ENCODE measurements at places on chromosomes 3 and 15.

DNA sequence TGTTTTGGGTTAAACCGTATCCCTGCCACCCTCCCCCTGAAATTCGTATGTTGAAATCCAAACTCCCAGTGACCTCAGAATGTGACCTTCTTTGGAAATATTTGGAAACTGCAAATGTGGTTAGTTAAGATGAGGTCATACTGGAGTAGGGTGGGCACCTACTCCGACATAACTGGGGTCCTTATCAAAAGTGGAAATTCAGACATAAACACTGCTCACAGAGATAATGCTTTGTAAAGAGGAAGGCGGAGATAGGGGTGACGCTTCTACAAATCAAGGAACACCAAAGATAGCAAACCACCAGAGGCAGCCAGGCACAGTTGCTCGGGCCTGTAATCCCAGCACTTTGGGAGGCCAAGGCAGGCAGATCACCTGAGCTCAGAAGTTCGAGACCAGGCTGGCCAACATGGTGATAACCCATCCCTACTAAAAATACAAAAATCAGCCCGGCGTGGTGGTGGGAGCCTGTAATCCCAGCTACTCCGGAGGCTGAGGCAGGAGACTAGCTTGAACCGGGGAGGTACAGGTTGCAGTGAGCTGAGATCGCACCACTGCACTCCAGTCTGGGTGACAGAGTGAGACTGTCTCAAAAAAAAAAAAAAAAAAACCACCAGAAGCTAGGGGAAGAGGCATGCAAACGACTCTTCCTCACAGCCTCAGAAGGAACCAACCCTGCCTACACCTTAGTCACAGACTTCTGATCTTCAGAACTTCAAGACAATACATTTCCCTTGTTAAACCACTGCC is 51.1 kb upstream of the CHD2 start:
- DNase-seq: no peak

- DNase-seq: no peak
These were observed 301.4 kb downstream of the RBMS3 start for GRCh38 chr3:29582273-29582672.

DNA sequence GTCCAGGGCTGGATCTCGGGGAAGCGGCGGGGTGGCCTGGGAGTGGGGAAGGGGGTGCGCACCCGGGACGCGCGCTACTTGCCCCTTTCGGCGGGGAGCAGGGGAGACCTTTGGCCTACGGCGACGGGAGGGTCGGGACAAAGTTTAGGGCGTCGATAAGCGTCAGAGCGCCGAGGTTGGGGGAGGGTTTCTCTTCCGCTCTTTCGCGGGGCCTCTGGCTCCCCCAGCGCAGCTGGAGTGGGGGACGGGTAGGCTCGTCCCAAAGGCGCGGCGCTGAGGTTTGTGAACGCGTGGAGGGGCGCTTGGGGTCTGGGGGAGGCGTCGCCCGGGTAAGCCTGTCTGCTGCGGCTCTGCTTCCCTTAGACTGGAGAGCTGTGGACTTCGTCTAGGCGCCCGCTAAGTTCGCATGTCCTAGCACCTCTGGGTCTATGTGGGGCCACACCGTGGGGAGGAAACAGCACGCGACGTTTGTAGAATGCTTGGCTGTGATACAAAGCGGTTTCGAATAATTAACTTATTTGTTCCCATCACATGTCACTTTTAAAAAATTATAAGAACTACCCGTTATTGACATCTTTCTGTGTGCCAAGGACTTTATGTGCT is 527 bp downstream of the B2M start:
- no peak for DNase-seq

GRCh38 chr3:14458434-14459275 is 56.2 kb downstream of the SLC6A6 start:
- no peak for DNase-seq

GRCh38 chr15:22878103-22878502 is 39.6 kb downstream of the NIPA2 start:
- no peak for DNase-seq

DNA sequence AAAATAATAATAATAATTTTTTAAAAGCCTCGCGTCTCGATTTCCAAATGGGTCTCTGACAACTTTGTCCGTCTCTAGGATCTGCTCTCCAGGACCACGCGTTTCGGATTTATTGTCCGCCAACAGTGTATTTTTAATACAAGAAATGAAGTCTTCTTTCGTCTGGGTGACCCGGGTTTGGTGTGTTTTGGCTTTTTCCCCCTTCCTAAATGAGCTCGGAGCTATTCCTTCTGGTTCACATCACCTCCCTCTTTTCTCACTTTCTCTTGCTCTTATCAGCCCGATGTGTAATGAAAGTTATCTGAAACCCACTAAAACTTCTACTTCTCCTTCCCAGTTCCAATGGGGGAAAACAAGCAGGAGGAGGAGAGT is 516.7 kb downstream of the MECOM start:
- DNase-seq: no peak

DNA sequence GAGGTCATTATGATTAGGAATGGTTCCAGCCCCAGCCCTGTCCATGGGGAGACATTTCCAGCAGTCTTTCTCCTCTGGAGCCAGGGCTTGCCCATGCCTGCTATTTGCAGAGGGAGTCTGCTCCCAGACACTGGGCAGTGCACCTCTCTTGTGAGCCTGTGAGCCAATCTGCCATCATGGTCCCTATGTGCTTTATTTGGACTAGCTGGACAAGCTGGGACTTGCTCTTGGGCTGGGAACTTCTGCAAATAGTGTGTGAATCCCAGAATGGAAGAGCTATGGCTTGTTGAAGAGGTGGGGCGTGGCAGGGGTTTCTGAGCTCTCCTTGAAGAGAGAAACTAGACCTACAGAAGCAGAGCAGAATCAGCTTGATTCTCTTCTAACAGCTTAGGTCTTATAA is 53.7 kb upstream of the KY start:
- no peak for DNase-seq

DNA sequence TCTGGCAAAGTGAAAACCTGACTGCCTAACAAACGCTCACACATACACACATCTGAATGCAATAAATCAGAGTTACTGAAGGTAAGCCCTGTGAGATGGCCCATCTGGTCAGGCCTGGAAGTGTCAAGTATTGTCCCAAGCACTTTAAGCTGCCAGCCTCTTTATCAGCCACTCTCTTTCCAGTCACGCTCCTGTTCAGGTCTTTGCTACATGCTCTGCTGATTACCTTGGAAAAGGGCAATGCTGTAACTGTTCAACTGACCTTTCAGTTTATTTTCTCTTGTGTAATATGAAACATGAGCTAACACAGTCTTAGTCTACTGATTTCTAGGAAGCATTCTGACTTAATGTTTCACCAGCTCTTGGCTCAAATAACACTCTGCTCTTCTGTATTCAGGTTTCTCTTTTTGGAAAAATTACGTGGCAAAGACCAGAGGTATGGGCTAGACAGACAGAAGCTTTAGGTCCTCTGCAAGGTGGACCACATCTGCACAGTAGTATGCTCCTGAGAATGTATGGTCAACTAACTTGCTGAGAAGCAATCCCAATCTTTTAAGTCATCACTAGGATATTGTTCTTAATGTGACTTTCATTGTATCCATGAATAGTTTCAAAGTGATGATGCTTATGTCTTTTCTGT is 44.5 kb downstream of the GBE1 start:
- DNase-seq: no peak

DNA sequence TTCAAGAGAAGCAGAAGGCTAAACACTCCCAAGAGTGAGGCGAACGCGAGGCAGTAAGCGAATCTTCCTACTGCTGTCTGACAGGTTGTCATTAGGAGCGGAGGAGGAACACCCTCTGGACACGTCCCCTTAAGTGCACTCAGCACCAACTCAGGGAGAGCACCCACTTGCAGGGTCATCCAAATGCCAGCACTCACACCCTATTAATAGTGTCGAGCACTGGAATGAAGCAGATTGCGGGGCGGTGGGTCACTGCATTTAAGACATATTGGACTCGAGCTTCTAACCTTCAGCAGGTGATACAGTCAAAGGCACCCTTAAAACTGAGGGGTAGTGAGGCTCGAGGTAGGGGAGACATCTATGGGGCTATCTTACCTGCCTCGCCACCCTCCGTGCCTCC is 28.7 kb downstream of the SH3BP5 start:
- no peak for DNase-seq

DNA sequence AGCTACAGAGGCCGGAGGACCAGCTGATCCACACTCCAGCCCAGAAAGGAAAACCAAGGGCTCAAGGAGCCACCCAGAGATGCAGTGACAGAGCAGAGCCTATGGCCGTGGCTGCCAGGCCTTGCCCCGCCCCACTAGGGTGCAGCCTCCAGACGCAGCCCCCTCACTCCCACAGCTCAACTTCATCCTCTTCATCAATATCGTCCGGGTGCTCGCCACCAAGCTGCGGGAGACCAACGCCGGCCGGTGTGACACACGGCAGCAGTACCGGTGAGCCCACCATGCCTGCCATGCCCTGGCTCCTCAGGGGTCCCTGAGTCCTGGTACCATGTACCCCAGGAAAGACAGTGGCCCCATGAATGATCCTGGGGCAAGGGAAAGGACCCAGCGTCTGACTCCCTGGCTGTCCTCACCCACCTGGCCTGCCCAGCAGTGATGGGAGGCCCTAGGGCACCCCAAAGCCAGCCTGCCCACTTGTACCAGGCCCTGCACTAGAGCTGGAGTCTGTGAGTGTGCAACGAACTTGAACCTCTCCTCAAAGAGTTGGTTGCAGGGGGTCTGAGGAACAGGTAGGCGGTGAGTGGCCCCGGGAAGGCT is 24.2 kb downstream of the PTH1R start:
- DNase-seq: no peak

- no peak for DNase-seq
These were observed 286.7 kb upstream of the TGFBR2 start for GRCh38 chr3:30319713-30320112.

DNA sequence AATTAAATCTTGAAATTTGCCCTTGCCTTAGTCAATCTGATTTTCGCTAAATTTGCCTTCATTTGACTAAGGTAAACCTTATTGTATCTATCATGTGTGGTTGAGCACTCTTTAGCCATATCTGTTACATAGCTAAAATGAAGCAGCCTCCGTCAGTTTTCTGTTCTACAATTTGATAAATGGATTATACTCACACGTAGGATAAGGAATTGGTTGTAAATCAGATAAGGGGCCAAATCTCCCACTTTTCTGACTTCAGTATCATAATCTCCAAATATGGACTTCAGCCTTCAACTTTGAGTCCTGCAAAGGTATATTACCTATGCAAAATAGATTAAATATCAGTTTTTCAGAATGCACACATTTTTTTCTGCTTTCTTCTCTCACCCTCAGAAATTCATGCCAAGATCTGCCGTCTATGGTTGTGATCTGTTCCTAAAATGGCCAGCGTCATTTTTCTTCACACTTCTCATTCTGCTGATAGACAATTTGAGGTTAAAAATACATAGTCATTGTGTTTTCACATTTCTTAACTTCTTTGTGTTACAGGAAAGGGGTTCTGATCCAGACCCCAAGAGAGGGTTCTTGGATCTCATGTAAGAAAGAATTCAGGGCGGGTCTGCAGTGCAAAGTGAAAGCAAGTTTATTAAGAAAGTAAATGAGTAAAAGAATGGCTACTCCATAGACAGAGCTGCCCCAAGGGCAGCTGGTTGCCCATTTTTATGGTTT is 36.9 kb downstream of the RAB8B start:
- DNase-seq: no peak
